ENCODE measurements at places on chromosomes 2 and 18.

DNA sequence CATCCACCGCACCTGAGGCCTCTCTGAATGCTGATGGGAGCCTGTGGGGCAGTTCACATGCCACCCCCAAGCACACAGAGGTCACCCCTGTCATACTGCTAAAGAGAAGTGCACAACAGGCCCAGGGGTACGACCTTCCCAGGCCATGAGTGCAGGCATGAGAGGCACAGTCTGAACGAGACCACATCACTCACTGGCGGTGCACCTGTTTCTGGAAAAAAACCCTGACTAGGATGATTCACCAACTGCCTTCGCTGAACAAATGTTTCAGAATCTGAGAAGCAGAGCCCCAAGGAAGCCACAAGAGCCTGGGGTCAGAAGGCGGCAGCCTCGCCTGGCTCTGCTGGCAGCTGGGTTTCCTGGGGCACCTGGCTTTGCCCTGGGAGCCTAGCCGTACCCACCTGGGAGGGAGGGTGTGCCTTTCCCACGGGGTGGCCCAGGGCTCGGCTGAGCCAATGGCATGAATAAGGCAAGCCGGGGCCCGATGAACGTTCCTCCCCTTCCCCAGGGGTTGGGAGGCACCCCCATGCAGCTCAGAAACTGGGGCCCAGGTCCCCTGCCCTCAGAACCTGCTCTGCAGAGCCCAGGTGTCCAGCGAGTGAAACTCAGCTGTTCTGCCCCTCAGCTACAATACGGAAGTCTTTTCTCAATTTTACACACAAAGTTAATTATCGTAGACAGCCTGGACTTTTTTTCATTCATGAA lies 73.8 kb downstream of the HDAC4 start:
- peak; percentile 66 for DNase-seq

- DNase-seq: no peak
These were observed 40.7 kb upstream of the TMEM131 start for GRCh38 chr2:98036349-98037000.

DNA sequence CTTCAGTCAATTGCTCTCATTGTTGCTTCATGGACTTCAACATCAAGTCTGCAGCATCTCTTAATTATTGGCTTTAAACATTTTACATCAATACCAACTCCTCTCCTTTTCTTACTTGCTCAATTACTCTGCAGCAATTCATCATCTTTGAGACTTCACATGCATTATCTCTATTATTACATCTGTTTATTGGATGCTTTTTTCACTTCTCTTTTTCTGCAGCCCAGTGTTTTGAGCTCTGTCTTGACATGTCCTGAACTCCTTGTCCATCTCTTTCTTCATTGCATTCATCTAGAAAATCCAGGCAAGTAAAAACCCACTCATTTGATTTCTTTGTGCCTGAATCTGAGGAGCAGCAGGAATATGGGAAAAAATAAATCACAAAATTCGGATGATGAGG lies 647.9 kb downstream of the PLCL1 start:
- no peak for DNase-seq

DNA sequence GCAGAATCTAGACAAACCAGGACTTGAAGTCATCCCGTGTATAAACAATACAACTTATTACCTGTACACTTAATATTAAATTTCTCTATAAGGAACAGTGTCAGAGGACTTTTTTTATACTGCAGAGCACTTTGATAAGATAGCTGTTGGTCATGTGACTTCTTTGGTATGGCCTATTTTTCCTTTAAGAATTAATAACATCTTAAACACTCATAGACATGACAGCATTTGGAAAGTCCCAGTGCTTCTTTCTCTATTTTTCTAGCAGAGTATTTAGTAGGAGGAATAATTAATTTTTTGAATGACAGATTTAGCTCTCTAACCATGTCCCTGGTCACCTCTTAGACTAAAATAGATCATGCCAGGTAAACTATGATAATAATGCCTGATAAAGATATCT lies 59.4 kb downstream of the PLCL1 start:
- no peak for DNase-seq

GRCh38 chr2:58387701-58388100 lies 146.6 kb upstream of the FANCL start:
- DNase-seq: no peak

GRCh38 chr2:20213651-20214565 lies 11.0 kb downstream of the SDC1 start:
- peak; percentile 54 for DNase-seq

GRCh38 chr2:37987098-37987775 lies 62.1 kb downstream of the RMDN2 start:
- DNase-seq: no peak

- no peak for DNase-seq
These were observed 730.6 kb downstream of the TSN start for GRCh38 chr2:122486086-122486485.

DNA sequence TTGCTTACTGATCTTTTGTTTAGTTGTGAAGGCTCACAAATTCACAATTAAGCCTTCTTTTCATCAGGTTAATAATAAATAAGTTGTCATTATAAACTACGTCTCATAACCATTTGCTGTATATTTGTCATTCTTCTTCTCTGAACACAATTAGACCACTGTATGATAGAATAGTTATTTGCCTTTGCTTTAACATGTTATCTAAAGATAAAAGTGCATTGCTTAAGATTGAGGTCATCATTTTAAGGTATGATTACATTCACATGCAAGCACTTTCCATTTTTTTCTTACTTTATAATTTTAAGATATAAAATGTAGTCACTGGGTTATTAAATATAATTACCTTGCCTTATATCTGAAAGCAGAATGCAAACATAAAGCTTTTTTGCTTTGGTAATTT lies 80.1 kb upstream of the GLS start:
- DNase-seq: no peak

GRCh38 chr2:119590873-119591272 lies 46.6 kb downstream of the CFAP221 start:
- DNase-seq: no peak

GRCh38 chr18:73645160-73645715 lies 502.4 kb downstream of the FBXO15 start:
- DNase-seq: no peak

DNA sequence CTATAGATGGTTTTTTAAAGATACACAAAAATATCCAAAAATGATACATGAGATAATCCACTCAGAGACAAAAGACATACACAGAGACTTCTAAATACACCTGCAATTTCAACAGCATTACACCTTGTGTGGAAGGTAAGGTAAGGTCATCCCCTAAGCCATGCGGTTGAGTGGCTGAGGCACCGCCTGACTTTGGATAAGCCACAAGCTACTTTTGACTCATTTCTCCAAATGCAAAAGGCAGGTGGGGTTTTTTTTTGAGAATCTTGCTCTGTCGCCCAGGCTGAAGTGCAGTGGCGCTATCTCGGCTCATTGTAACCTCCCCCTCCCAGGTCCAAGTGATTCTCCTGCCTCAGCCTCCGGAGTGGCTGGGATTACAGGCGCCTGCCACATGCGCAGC lies 13.1 kb downstream of the AP1S3 start:
- DNase-seq: no peak

GRCh38 chr2:82795446-82795845 lies 1663.6 kb downstream of the SUCLG1 start:
- DNase-seq: no peak

- no peak for DNase-seq
These were observed 42.8 kb downstream of the EEF1B2 start for GRCh38 chr2:206202446-206202845.

DNA sequence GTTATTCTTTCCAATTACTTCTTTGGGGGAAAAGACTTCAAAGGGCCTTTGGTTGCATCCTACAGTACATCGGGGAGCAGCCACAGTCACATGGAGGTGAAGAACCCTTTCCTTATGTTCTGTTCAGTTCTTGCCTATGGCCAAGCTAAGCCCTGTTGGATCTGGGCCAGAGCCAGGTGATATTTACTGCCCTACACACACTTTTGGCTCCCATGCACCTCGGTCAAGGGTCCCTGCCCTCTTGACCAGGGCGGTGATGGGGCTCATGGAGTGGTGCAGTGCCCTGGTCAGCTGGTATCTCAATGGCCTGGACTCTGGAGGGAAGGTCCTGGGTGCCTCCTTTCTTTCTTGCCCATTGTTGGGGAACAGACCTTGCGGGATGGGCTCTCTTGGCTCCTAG lies 98.7 kb downstream of the VAPA start:
- DNase-seq: no peak

- no peak for DNase-seq
These were observed 549.5 kb upstream of the ID2 start for GRCh38 chr2:8132351-8132831.

DNA sequence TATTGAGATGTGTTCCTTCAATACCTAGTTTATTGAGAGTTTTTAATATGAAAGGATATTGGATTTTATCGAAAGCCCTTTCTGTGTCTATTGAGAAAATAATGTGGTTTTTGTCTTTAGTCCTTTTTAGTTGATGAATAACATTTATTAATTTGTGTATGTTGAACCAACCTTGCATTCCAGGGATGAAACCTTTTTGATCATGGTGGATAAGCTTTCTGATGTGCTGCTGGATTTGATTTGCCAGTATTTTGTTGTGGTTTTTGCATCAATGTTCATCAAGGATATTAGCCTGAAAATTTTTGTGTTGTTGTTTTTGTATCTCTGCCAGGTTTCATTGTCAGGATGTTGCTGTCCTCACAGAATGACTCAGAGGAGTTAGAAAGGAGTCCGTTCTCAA lies 1710.4 kb downstream of the SUCLG1 start:
- DNase-seq: no peak

DNA sequence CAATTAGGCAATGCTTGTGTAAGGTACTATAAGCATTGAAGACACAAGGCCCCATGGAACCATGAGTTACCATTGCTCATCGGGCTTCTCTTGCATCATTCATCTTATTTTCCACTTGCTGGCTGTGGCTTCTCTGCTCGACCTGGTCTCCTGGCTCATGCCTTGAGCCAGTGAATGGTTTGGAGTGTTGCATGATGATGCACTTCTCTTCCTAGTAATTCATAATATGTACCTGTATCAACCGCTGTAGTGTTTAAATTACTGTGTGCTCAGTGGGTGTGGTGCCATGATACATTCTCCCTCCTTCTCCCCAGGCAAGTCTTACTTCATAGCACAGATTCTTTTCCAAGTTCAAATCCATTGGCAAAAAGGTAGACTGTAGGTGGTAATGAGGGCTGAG lies 66.8 kb downstream of the ABCA12 start:
- no peak for DNase-seq

DNA sequence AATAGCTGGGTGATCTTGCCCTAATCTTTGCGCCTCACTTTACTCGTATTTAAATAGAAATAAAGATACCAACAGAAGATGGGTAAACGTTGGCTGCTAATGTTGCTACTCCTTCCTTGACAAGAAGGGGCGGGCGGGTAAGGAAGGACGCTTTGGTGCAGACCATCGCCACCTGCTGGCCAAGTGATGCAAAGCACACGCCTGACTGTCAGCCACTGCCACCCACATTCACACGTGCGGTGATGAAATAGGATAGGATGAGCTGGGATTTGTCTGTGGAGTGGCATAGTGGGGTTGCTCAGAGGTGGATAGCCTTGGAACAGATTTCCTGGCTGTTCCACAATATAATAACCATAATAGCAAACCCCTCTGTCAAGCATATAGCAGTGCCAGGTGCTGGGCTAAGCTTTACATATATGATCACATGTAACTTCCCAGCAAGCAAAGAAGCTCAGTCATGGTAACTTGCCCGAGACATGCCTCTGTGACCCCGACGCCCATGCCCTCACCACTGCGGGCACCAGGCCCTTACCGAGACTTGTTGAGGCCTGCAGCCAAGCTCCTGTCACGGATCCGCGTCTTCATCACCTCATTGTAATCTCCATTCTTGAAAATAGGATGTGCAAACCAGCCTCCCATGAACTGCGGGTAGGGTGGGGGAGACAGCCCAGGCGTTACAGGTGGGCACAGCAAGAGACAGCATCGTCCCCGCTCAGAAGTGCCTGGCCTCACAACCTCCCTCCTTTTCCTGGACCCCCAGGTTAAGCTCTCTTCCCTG lies 39.3 kb downstream of the LCT start:
- peak; percentile 74 for DNase-seq

DNA sequence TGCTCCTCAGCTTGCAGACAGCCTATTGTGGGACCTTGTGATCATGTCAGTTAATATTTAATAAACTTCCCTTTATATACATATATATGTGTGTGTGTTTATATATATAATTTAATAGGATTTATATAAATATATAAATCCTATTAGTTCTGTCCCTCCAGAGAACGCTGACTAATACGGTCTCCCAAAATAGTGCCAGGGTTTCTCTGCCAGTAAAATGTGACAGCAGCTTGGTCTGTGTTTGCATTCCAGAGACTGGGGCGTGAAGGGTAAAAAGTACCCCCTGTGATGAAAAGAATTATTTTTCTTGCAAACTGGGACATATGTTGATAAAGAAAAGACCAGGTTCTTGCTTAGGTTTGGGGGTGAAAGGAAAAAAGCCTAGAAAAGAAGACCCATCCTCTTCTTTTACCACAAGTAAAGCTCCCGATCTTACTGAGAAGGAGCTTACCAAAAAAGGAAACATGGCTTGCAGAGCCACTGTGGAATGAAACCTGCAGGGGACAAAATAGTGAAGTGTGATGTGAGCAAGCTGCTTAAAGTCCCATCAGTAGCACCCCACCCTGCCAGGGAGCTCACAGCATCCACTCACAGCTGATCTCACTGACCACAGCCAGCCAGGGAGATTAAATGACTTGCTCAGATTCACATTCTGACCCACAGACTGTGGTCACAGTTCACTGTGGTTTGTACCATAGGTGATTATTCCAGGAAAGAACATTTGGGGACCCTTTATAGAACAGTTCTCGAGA lies 110.9 kb upstream of the RMP24 start:
- no peak for DNase-seq

DNA sequence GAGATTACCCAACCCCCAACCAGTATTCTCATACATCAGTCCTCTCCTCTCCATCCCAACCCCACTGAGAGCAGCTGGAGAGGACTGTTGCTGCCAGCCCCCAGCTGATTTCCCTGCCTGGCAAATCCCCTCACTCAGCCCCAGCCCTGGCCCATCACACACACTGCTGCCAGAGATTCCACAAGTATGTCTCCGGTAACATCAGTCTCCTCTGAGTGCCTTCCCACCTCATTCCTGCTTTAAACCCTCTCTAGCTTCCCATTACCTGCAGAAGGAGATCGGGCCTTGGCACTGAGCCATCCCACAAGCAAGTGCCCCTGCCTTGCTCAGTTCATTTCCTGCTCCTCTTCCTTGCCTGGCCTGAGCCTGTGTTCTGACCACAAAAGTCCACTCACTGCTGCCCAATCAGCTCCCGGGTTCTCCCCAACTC lies 50.6 kb upstream of the ZFP36L2 start:
- DNase-seq: no peak

- no peak for DNase-seq
These were observed 658.7 kb upstream of the CNTNAP5 start for GRCh38 chr2:123366239-123366837.

DNA sequence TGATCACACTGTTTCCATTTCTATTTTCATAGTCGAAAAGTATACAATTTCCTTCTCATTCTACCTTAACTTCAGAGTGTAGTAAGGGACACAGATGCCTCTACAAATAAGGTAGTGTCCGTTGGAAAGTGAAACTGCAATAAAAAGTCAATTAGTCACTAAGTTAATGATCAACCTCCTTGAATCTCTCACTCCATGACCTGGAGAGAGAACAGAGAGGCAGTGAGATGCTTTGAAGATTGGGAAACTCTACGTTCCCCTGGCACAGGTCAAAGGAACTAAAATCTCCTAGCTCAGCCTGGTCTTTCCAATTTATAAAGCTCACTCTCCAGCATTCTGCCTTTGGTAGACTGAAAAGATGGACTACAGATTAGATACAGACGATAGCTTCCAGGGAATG lies 153.8 kb upstream of the ACAA2 start:
- DNase-seq: peak; percentile 29
